Upper lobe of right lung (tissue), 1 donor: ENCODE measurements at places on chromosomes 5 and 9. TPM values are rescaled to one million over a fixed set of nuclear protein-coding genes. Genes with fewer than 3 reads are reported as not detected.
A peak's percentile ranks its signal among the peaks of the same experiment; 100 is the strongest.

Gene OR1J2
- not detected for total RNA-seq

Gene KIF12
- total RNA-seq: 6.2 TPM

DNA sequence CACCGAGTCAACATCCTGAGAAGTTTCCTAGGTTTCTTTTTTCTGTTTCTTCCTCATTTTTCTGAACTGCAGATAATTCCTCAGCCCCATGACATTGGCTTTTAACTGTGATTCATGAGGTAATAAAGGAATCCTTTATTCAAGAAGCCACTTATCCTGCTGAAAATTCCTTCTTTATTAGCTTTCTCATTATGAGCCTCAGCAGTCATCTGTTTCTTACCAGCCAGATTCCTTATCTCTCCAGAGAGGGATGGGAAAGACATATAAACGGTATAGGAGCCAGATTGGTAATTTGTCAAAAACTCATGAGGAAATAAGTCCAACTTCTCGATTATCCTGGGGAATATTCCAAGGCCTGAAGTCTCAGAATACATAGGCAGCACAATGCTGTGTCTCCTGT is 465.4 kb downstream of the ICE1 start:
- no peak for DNase-seq
- peaks cover 7% of the 10 kb centered on the region for H3K27me3 ChIP-seq
- H3K4me1 ChIP-seq: no peaks in the 10 kb centered on the region
- no peaks in the 10 kb centered on the region for H3K36me3 ChIP-seq
- no peak overlapping the region for H3K4me3 ChIP-seq
- H3K27ac ChIP-seq: no peak overlapping the region

DNA sequence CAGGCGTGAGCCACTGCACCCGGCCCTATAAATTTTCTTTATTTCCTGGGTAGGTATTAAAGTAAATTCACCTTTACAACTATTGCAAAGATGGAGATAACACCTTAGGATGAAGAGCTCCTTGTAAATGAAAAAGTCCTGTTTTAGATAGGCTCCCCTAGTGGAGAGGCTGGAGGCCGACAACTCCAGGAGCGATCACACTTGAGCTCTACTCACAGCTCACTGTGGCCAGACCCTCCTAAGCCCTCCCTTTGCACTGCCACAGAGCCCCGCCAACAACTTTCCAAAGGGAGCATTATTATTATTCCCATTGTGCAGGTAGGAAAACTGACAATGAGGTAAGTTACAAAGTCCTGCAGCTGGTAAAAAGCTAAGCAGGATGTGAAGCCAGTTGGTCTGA is 139.1 kb upstream of the ERCC6L2 start:
- H3K27me3 ChIP-seq: no peaks in the 10 kb centered on the region
- H3K4me1 ChIP-seq: peaks cover 12% of the 10 kb centered on the region

DNA sequence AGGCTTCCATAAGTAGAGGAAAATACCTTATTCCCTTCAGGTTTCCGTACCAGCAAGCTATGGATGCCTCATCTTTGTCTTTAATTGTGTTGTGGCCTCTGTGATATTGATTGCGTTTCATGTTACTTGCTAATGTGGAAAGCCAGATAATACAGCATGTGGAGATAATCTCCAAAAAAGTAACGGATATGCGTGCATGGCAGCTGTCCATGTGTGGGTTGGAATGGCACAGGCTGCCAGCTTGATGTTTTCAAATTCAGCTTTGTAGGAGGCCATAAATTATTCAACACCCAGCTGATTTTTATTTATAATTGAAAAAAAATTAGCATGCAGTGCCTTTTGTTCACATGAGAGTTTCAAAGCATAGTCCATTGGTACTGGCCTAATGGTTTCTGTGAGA is 144.9 kb downstream of the GIN1 start:
- no peaks in the 10 kb centered on the region for H3K4me1 ChIP-seq
- no peak for DNase-seq
- H3K27me3 ChIP-seq: no peaks in the 10 kb centered on the region
- no peak overlapping the region for H3K27ac ChIP-seq
- no peaks in the 10 kb centered on the region for H3K36me3 ChIP-seq

DNA sequence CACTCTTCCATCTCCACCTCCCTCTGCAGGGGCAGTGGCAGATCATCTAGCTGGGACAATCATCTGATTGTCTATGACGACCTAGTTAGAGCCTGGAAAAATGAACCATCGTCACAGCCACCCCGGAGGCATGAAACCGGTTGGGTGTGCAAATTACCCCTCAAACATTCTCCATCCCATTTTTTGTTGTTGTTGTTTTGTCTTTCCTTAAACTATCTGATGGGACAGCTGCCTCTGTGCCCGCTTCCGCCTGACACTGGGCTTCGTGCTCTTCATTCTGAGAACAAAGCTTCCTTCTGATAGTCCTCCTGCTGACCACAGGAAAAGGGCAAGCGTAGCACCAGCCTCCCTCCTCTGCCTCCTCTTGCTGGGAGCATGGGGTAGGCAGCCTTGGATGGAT is 7.0 kb upstream of the NDST1 start:
- no peaks in the 10 kb centered on the region for H3K36me3 ChIP-seq
- H3K27ac ChIP-seq: peak overlapping the region; percentile 49

DNA sequence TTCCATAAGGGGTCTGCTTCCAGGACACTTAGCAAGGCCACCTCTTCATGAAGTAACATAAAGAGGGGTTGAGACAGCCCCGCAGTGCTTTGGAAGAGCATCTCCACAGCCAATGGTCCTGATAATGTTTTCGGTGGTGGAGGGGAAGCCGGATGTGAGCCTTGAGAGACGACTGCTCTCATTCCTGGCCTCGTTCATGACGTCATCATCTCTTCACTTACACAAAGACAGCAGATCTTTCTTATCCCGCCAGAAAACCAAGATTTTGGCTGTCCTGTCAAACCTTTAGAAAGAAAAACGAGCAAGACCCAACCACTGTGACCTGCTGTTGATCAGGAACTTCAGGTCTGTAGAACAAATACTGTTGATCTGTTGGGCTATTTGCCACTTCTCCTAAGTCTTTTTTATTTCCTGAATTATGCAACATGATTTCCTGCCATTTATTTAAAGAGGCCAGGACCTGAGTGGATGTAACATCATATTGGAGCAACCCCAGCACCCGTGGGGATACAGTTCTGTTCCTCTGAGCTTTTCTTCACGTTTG is 89.0 kb upstream of the IRX2 start:
- H3K27ac ChIP-seq: no peak overlapping the region
- H3K4me3 ChIP-seq: no peak overlapping the region
- H3K4me1 ChIP-seq: no peaks in the 10 kb centered on the region
- H3K36me3 ChIP-seq: no peaks in the 10 kb centered on the region
- no peaks in the 10 kb centered on the region for H3K27me3 ChIP-seq
